Caudate nucleus (tissue), 63 donors: ENCODE measurements at places on chromosomes 12 and 14.

DNA sequence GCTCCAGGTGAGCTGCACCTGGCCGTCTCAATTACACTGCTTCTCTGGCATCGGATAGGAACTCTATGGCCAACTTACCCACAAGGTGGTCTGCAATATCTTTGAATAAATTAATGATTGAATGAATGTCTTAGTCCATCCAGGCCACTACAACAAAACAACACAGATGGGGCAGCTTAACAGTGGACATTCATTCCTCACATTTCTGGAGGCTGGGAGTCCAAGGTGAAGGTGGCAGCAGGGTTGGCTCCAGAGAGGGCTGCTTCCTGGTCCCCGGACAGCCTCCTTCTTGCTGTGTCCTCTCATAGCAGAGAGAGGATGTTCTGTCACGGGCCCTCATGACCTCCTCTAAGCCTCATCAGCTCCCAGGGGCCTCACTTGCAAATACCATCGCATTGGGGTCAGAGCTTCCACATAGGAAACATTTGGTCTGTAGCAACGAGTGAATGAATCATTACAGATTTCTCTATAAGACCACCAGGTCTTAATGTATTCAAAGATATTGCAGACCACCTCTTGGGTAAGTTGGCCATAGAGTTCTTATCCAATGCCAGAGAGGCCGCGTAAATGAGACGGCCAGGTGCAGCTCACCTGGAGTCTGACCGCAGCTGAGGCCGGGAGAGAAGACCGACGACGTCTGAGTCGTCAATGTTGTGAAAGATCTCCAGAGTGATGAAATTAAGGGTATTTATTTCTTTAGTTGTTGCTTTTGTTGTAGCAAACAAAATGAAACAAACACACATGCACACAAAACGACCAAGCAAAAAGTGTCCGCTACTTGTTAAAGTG lies 182.7 kb upstream of the C14orf180 start:
- DNase-seq = no peak

GRCh38 chr14:68927956-68928675 lies 51.0 kb downstream of the ACTN1 start:
- DNase-seq = no peak

DNA sequence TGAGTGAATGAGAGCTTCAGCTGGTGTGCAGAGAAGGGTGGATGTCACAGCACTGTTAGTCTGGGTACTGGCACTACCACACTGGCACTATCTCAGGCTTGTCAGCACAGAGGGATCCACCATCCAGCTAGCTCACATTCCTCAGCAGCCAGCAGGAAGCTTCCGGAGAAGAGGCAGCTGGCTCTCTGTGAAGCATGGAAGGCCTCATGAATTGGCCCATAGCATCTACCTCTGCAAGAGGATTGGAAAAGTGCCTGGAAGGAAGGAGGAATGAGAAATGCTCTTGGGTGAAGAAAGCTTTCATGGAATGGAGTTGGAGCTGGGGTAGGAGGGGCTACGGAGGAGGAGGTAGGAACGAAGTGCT lies 9.9 kb downstream of the KRT83 start:
- DNase-seq = no peak

- no peak for DNase-seq
These were observed 306.6 kb upstream of the SOX5 start for GRCh38 chr12:24255920-24256665.
